ENCODE measurements at places on chromosomes 3 and 15.

GRCh38 chr15:68384451-68385239 lies 47.3 kb downstream of the ITGA11 start:
- DNase-seq: no peak

DNA sequence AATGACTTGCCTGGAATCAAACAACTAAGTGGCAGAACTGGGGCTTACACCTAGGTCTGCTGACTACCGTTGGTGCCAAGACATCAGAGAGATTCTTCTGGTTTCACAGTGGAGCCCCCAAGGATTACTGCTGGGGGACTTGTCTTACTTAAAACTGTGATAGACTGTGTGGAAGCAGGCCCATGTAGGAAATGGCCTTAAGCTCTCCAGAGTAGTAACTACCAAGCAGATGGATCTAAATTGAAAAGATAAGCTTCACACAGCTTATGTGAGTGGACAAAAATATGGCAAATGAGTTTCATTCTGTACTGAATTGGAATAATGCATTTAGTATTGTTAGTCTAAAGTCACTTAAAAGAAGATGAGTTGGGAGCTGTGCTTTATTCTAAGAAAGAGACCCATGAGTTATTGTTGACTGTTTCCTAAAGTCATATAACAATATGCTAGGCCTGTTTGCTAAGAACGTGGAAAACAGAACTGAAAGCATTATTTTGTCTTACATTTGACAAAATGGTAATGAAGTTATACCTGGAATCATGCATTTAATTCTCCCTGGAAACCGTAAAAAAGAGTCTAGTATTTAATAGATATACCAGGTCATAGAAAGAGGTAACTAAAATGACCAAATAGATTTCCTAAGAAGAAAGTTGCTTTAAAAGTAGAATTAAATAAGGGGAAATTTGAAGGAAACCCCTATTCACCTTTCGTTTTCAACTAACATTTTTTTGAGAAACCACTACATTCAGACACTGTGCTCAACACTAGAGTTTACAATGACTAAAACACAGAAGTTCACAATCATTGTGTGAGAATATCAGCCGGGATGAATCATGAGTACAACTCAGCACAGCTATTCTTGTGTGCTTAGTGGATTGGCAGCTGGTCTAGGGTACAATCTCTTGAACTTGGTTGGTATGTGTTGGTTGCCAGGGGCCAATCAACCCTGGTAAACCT lies 13.0 kb upstream of the MAPK6 start:
- DNase-seq: no peak

GRCh38 chr3:105458518-105459215 lies 92.0 kb downstream of the ALCAM start:
- no peak for DNase-seq

DNA sequence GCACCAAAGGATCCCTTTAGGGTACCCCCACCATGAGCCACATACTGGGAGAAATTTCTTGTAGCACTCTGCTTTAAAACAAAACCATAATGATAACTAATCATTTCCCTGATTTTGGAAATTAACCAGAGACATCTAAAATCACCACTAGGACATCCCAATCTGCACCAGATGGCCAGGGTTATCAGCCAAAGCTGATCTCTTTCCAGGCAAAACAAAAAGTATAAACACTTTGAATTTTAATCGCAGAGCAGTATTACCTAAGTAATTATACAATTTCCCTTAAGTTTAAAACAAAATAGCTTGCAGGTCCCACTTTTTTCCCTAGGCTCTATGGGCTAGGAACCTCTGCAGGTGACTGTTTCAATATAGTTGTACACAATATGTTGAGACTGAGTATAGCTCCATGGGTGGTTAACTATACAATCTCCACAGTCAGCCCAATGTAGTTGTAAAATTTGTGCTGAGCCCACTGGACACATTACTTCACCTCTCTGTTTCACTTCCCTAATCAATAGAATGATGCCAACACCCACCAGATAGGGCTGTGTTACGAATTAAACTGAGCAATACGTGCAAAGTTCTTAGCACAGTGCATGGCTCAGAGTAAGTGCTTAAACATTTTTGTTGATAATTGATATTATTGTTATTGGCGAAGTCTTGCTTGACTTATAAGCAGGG lies 629 bp upstream of the NOX5 start:
- DNase-seq: no peak

DNA sequence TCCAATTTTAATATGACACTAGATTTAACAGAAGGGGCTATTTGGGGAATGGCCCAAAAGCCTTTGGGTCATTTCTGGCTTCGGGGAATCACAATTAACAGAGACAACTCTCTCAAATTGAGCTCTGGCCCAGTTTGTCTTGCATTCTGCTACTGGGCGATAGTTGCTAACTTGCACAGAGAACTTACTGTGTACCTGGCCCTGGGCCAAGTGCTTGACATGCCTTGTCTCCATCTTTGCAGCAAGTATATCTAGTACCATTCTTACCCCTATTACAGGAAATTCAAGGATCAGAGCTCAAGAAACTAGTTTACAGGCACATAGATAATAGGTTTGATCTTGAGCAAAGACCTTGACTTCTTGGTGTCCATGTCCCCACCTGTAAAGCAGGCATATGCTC lies 175.7 kb downstream of the TMEM108 start:
- DNase-seq: no peak

DNA sequence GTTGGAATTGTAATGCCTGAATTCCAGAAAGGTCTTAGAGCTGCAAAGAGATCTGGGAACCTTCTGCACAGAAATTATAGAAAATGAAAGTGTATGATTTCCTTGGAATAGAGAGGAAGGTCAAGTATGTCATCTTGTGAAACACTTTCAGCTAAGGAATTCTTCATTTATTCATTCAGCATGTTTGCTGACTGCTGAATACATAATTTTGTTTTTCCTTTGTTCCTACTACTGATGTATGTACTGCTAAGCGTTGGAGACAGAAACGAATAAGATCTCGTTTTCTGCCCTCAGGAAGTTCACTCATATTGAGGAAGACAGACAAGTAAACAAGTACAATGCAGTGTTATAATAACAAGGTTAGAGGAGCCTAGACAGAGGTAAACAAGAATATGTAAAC lies 14.3 kb upstream of the IL20RB start:
- DNase-seq: no peak

DNA sequence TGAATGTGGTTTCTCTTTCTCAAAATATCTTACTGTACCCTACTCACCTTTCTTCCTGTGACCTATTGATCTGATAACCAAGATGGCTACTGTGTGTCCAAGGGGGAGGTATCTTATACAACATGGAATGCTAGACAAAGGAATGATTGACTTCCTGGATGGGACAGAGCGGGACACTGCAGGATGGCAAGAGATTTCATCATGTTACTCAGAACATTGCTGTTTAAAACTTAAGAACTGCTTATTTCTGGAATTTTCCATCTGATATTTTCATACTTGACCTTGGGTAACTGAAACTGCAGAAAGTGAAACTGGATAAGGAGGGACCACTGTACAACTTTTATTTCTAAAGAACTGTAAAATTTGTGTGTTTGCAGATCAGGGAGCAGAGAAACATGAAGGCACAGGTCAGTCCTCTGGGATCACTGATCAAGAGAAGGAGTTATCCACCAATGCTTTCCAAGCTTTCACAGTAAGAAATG lies 18.5 kb downstream of the CNOT10 start:
- DNase-seq: no peak

GRCh38 chr3:2984831-2985220 lies 125.3 kb downstream of the IL5RA start:
- DNase-seq: no peak

- no peak for DNase-seq
These were observed 41.8 kb upstream of the MUC13 start for GRCh38 chr3:124976383-124976782.

GRCh38 chr15:88049506-88049905 lies 207.0 kb downstream of the NTRK3 start:
- no peak for DNase-seq
